ENCODE measurements at places on chromosomes 3 and 15.

GRCh38 chr3:40718681-40719080 is 193.9 kb downstream of the ZNF621 start:
- DNase-seq, result peak; percentile 79

GRCh38 chr3:4950948-4951347 is 28.3 kb upstream of the BHLHE40 start:
- DNase-seq, result no peak

DNA sequence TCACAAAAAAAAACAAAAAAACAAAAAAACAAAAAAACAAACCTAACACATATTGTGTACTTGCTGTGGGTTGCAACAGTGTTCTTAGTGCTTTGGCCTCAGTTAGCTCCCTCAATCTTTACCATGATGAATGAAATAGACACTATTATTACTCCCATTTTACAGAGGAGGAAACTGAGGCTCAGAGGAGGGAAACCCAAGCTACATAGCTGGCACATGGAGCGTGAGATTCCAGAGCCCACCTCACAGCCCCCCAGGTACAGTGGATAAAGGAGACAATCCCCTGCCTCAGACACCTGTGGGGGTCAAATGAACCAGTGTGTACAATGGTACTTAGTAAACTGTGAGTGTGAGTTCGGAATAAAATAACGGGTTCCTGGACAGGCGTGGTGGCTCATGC is 104.9 kb upstream of the SMAD3 start:
- no peak for DNase-seq

- no peak for DNase-seq
Measured at GRCh38 chr3:112000966-112001365, 2.2 kb downstream of the TAGLN3 start.

- no peak for DNase-seq
Measured at GRCh38 chr3:79306934-79307570, 460.7 kb downstream of the ROBO1 start.

DNA sequence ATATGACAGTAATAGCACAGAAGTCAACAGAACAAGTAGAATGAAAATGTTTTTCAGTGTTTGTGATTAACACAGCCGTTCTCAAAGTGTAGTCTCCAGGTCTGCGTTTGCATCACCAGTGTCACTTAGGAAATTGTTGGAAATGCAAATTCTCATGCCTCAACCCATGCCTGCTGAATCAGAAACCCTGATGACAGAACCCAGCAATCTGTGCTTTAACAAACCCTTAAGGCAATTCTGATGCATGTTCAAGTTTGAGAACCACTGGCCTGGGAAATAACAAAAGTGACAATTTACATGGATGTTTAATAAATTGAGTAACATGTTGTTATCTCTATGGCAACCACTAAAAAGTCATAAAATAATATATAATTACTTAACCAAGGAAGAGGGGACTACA is 103.1 kb upstream of the ATP11B start:
- no peak for DNase-seq

- no peak for DNase-seq
Measured at GRCh38 chr15:56759450-56759845, 26.1 kb upstream of the ZNF280D start.

GRCh38 chr3:9776896-9777693 is 7.3 kb upstream of the CAMK1 start:
- DNase-seq, result no peak

GRCh38 chr3:122563717-122564025 is 429 bp downstream of the PARP9 start:
- peak; percentile 69 for DNase-seq

GRCh38 chr3:106731230-106731629 is 646.0 kb upstream of the CCDC54 start:
- DNase-seq, result no peak

GRCh38 chr15:96053031-96053780 is 277.3 kb upstream of the NR2F2 start:
- DNase-seq, result no peak

- DNase-seq, result no peak
Measured at GRCh38 chr15:39200586-39200985, 380.3 kb upstream of the THBS1 start.

GRCh38 chr15:80288131-80288530 is 36.1 kb upstream of the CTXND1 start:
- DNase-seq, result no peak

DNA sequence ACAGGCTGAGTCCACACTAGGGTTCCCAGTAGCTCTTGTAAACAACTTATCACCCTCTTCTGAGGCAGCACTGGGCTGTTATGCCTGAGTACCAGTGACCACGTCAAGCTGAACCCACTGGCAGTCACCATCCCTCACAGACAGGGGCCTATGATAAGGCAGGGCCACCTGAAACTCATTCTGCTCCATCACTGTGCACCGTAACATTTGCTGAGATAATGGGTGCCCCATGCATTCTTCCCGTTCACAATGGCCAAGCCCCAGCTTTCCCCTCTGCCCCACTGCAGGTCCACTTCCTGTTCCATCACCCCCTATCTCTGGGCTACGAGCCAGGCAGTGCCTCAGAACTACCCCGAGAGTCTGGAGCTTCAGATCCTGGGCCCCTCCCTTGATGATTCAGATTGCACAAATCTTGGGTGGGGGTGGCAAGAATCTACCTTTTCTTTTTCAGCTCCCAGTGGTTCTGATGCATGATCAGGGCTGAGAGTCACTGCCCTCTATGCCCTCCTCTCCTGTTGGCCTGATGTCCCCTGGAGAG is 158.0 kb downstream of the RAB11A start:
- DNase-seq, result no peak
